Left colon (tissue), 2 donors: ENCODE measurements at places on chromosomes 6 and 20. TPM values are rescaled to one million over a fixed set of nuclear protein-coding genes. Genes with fewer than 3 reads are reported as not detected.

The GLP1R gene
- not detected for total RNA-seq

The RSPH9 gene
- total RNA-seq = 0.11 TPM

The GDAP1L1 gene
- total RNA-seq = not detected

The PPIL6 gene
- total RNA-seq = 2.0 TPM

The OOEP gene
- total RNA-seq = not detected

The TRIM10 gene
- 5.6 TPM for total RNA-seq

The DNAH8 gene
- total RNA-seq = not detected

The ENPP4 gene
- total RNA-seq = 19.1 TPM

The OTOR gene
- not detected for total RNA-seq

The GTF2H4 gene
- total RNA-seq = 34.4 TPM

The RHAG gene
- not detected for total RNA-seq

The CBLN4 gene
- not detected for total RNA-seq

The ADAM33 gene
- total RNA-seq = 6.4 TPM

The LKAAEAR1 gene
- total RNA-seq = not detected

The LIN28B gene
- not detected for total RNA-seq

The LY6G6D gene
- total RNA-seq = not detected

The PRSS16 gene
- 32.9 TPM for total RNA-seq

The KIAA1755 gene
- 2.5 TPM for total RNA-seq

The ELOVL2 gene
- total RNA-seq = 0.14 TPM

The TMEM244 gene
- total RNA-seq = not detected

The TREML2 gene
- not detected for total RNA-seq

The NT5E gene
- 47.8 TPM for total RNA-seq

The TUBB1 gene
- not detected for total RNA-seq

The ZKSCAN4 gene
- total RNA-seq = 4.8 TPM

The RIPOR2 gene
- total RNA-seq = 1.7 TPM

The PRL gene
- total RNA-seq = not detected

The KCNK15 gene
- total RNA-seq = 0.25 TPM

The FAM217B gene
- 7.0 TPM for total RNA-seq

The RBBP8NL gene
- 4.8 TPM for total RNA-seq

The ZC2HC1B gene
- not detected for total RNA-seq

The MOG gene
- total RNA-seq = not detected

The C6orf15 gene
- not detected for total RNA-seq

The NHLRC1 gene
- total RNA-seq = 2.3 TPM

The SPATS1 gene
- not detected for total RNA-seq

The ASIP gene
- total RNA-seq = not detected
